ENCODE measurements at places on chromosomes 2 and 18. TPM values are rescaled to one million over a fixed set of nuclear protein-coding genes. Genes with fewer than 3 reads are reported as not detected.

Gene MATN3
- total RNA-seq, result not detected

DNA sequence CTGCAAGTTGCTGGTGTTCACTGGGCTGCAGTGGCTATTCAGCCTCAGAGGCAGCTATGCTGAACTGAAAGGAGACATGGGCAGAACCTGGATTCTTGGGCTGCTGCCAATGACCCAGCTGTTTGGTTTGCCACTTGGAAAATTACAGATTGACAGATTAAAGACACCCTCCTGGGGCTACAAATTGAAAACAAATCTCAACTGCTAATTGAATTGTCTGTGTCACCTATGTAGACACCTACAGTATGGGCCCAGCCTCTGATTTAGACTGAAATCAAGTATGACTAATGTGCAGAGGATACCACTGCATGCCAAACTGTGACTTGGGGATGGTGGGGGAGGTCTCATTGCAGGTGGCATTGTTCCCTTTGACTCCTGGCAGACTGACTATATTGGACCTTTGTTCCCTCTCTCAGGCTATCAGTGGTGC, 42.8 kb downstream of the ITSN2 start:
- DNase-seq, result no peak

- no peak for DNase-seq
These were observed 1234.4 kb downstream of the CNTNAP5 start for GRCh38 chr2:125259451-125259850.

Gene RESP18
- total RNA-seq, result not detected

Gene CDK15
- not detected for total RNA-seq

Gene CTLA4
- 30.7 TPM for total RNA-seq

DNA sequence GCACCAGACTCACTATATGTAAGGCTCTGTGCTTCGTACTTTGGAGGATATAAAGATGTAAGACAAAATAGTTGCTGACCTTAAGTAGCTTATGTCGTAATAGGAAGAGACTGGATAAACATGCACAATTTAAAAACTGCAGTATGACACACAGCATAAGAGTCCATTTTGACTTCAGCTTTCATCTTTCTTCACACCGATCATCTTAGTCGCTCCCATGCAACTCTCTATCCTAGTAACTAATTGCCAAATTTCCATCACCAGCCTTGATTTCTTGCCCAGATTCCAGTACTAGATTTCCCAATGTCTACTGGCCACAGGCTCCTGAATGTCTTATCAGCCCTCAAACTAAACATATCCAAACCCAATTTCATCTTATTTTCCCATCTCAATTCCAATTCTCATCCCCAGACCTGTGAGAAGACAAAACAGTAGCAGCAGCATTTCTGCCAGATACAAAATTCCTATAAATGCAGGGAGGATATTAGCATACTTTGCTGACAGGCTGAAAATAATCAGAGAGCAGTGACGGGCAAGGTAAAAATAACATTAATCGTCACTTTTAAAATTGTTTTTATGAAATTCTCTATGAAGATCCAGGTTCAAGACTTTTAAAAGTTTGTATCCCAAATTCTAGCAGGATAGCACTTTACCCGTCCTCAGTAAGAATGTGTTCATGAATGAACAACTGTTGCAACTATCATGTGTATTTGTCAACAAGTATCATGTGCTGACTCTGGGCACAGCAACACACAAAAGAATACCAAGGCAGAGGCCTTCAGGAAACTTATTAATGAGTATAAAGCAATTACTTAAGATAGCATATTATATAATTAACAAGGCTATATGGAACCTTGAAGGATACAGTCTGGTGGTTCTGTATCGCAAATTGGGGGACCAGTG, 42.2 kb downstream of the KIDINS220 start:
- no peak for DNase-seq

Gene CYP1B1
- total RNA-seq, result 2.2 TPM

DNA sequence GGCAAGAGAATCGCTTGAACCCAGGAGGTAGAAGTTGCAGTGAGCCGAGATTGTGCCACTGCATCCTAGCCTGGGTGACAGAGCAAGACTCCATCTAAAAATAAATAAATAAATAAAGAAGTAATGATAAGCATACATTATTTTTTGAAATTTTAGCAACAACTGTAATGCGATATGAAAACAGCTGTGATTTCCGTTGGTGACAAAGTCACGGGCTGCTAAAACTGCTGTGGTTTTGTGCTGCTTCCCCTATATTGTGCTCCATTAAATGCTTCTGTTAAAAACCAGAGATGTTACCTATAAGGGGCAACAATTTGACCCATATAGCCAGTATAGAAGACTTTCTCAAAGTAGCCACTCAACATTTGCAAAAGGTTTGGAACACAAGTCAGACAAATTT, 8.3 kb downstream of the TRIM54 start:
- DNase-seq, result no peak

Gene STAT4
- 70.8 TPM for total RNA-seq

DNA sequence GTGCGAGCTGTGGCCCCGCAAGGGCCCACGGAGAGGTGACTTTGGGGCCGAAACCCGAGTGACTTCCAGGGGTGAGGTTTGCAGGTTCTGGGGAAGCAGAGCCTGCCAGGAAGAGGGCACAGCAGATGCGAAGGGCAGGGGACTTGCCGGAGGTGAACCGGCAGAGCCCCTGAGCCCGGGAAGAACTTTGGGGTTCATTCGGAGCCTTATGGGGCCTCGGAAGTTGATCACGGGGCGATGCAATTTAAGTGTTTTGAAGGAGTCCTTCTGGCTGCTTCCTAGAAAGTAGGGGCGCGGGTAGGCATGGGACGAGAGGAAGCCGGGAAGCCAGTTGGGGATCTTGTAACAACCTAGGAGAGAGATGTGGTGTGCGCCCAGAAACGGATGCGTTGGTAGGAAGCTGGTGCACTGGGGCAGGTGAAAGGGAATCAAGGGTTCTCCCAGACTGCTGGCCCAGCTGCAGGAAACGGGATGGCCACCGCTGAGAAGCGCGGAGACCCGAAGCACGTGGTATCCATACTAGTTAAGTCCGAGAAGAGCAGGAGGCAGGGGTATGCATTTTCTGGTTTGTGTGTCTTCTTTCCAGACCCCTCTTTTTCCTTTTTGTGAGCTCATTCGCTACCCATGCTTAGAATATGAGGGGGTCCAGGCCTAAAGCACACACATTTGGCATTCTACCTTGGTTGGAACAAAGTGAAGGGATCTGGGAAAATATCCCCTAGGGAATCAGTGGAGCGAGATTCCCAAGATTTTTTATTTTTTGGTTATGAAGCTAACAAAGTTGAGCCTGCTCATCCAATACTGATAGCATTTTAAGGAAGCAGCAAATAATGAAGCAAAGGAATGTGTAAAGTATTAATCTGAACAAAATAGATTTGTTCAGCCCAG, 758 bp downstream of the SCLY start:
- peak; percentile 47 for DNase-seq

GRCh38 chr2:232689152-232689910, 7.8 kb upstream of the GIGYF2 start:
- DNase-seq, result no peak

GRCh38 chr2:197777823-197778407, 7.2 kb downstream of the BOLL start:
- DNase-seq, result peak; percentile 15

Gene CDH7
- total RNA-seq, result not detected

- DNase-seq, result peak; percentile 51
These were observed 10.8 kb downstream of the SIX3 start for GRCh38 chr2:44952143-44952805.

- no peak for DNase-seq
These were observed 934.8 kb upstream of the DDX18 start for GRCh38 chr2:116879650-116880160.

Gene NEURL3
- 0.25 TPM for total RNA-seq

Gene GALNT14
- total RNA-seq, result 1.9 TPM

GRCh38 chr2:156279446-156280150, 52.9 kb downstream of the NR4A2 start:
- DNase-seq, result no peak

GRCh38 chr18:53689886-53690285, 534.6 kb downstream of the MBD2 start:
- no peak for DNase-seq

- DNase-seq, result peak; percentile 80
These were observed 10.2 kb downstream of the PROKR1 start for GRCh38 chr2:68653538-68653982.

Gene GKN2
- total RNA-seq, result not detected
